Thoracic aorta (tissue), 2 donors: ENCODE measurements at places on chromosomes 16 and 17.
A peak's percentile ranks its signal among the peaks of the same experiment; 100 is the strongest.

DNA sequence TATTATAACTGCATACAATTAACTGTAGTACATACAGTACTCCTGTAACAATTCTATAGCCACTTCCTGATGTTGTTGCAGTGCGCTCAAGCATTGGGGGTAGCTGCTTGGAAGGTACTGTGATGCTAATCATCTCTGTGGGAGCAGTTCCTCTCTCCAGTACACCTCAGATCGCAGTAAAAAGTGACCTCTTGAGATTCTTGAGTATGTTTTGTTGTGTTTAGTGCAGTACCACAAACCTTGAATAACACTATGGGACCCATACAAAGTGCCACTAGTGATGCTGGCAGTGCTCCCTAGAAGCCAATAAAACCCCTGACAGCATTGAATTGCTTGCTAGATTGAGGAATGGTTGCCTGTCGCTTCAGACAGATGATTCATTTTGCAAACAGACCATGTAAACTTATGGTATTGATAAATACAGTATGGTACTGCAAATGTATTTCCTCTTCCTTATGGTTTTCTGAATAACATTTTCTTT, 193.0 kb downstream of the SPECC1 start:
- H3K27me3 ChIP-seq = no peaks in the 10 kb centered on the region
- peaks cover 25% of the 10 kb centered on the region for H3K4me1 ChIP-seq
- H3K36me3 ChIP-seq = no peaks in the 10 kb centered on the region
- no peak overlapping the region for H3K4me3 ChIP-seq
- no peak for DNase-seq
- H3K27ac ChIP-seq = no peak overlapping the region

GRCh38 chr16:62573466-62573865, 537.2 kb upstream of the CDH8 start:
- no peak overlapping the region for H3K27ac ChIP-seq
- H3K27me3 ChIP-seq = no peaks in the 10 kb centered on the region
- no peak overlapping the region for H3K4me3 ChIP-seq
- no peaks in the 10 kb centered on the region for H3K36me3 ChIP-seq
- no peaks in the 10 kb centered on the region for H3K4me1 ChIP-seq

GRCh38 chr17:7932949-7933348, 943 bp downstream of the CNTROB start:
- H3K36me3 ChIP-seq = peaks cover 10% of the 10 kb centered on the region
- peak overlapping the region; percentile 72 for H3K27ac ChIP-seq
- no peaks in the 10 kb centered on the region for H3K27me3 ChIP-seq
- H3K4me1 ChIP-seq = peaks cover 14% of the 10 kb centered on the region

DNA sequence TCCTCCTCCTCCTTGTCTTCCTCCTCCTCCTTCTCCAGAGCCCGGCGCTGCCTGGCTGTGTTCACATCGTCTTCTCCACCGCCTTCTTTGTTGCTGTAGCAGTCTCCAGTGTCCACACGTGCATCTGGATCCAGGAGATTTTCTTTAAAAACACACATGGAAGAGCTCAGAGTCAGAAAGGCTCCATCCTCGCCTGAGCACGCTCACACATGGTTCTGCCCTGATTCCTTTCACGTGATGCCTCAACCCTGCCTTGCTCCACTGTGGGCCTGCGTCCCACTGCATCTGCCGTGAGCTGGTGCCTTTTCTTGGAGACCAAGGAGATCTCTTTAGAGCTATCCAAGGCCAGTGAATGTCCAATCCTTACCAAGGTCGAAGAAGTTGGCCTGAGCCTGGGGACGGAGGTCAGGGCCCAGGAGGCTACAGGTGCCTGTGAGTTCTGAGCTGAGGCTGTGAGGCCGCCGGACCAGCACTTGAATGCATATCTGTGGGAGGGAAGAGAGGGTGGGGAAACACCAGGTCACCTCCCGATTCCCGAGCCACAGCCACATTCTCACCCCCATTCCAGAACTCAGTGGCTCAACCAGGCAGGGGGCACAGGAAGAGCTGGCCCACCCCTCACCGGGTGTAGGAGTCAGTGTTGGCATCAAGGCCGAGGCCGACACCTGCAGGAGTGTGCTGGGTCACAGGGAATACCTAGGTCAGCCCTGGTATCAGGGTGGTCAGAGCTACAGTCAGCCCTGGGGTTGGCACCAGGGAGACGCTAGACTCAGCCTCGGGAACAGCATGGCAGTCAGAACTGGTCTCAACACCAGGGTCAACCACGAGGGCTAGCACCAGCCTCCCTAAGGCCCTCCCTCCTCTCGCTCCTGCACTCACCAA, 37.6 kb downstream of the HASPIN start:
- H3K4me3 ChIP-seq = no peak overlapping the region
- H3K27me3 ChIP-seq = no peaks in the 10 kb centered on the region
- no peaks in the 10 kb centered on the region for H3K36me3 ChIP-seq
- H3K4me1 ChIP-seq = no peaks in the 10 kb centered on the region
- no peak for DNase-seq

GRCh38 chr16:29943846-29944799, 17.8 kb upstream of the TMEM219 start:
- no peaks in the 10 kb centered on the region for H3K4me1 ChIP-seq
- H3K36me3 ChIP-seq = no peaks in the 10 kb centered on the region
- no peak overlapping the region for H3K27ac ChIP-seq
- no peaks in the 10 kb centered on the region for H3K27me3 ChIP-seq
- H3K4me3 ChIP-seq = no peak overlapping the region

- H3K36me3 ChIP-seq = no peaks in the 10 kb centered on the region
Observed at GRCh38 chr16:52407778-52408177, 139.2 kb downstream of the TOX3 start.

- no peak for DNase-seq
- no peak overlapping the region for H3K27ac ChIP-seq
Observed at GRCh38 chr16:14095883-14096551, 24.9 kb downstream of the MRTFB start.

GRCh38 chr17:48127371-48128051, 19.9 kb downstream of the SNX11 start:
- H3K4me1 ChIP-seq = no peaks in the 10 kb centered on the region
- peaks cover 7% of the 10 kb centered on the region for H3K36me3 ChIP-seq
- DNase-seq = no peak
- H3K4me3 ChIP-seq = no peak overlapping the region
- H3K27ac ChIP-seq = no peak overlapping the region
- H3K27me3 ChIP-seq = no peaks in the 10 kb centered on the region

DNA sequence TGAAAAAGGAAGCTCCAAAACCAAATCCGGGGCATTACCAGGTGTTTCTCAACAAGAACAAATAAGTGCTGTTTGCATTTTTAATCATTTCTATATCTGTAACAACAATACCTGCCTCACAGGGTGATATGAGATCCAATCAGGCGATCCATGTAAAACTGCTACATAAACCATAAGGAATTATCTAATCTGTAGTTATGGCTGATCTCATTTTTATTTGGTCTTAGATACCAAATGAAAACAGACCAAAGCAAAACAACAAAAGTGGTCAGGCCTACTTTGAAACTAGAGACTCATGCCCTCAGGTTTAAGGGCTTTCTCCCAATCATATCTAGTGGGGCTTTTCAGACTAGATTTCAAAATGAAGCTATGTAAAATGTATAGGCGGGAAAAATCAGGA, 28.3 kb downstream of the XPO6 start:
- H3K4me1 ChIP-seq = peaks cover 46% of the 10 kb centered on the region
- no peaks in the 10 kb centered on the region for H3K27me3 ChIP-seq
- H3K27ac ChIP-seq = no peak overlapping the region
- no peak overlapping the region for H3K4me3 ChIP-seq
- peaks cover 2% of the 10 kb centered on the region for H3K36me3 ChIP-seq

- no peaks in the 10 kb centered on the region for H3K27me3 ChIP-seq
- H3K36me3 ChIP-seq = no peaks in the 10 kb centered on the region
- no peaks in the 10 kb centered on the region for H3K4me1 ChIP-seq
- no peak overlapping the region for H3K4me3 ChIP-seq
- no peak for DNase-seq
Observed at GRCh38 chr17:60557805-60558204, 31.8 kb upstream of the APPBP2 start.

GRCh38 chr17:50128441-50129352, 1.3 kb downstream of the SAMD14 start:
- H3K4me3 ChIP-seq = peak overlapping the region; percentile 73
- no peaks in the 10 kb centered on the region for H3K27me3 ChIP-seq
- H3K27ac ChIP-seq = no peak overlapping the region
- DNase-seq = no peak

DNA sequence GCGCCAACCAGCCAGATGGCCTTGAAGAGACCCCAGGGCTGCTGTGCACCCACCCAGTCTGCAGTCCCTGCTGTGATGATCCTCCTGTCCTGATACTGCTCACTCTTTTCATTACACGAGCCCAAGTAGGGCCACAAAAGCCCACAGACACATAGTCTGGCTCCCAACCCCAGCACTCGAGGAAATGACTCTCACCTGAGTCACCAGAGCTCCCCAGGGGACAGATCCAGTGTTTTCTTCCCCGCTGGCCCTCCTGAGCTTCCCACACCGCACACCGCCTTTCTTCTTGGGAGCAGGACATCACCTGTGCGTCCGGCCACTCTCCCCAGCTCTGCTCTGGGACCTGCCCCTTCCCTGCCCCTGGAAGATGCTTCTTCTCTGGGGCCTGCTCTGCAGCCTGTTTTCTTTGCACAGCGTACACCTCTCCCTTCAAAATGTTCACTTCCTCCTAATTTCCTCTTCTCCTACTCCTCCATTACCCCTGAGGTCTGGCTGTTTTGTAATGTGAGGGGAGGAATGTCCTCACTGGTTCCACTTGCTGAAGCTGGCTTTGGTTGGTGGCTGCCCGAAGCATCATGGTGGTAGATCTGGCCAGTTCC, 2.0 kb upstream of the SCN4A start:
- no peaks in the 10 kb centered on the region for H3K36me3 ChIP-seq
- no peaks in the 10 kb centered on the region for H3K4me1 ChIP-seq
- H3K27ac ChIP-seq = no peak overlapping the region
- no peak overlapping the region for H3K4me3 ChIP-seq
- no peaks in the 10 kb centered on the region for H3K27me3 ChIP-seq
- no peak for DNase-seq

- no peaks in the 10 kb centered on the region for H3K4me1 ChIP-seq
- H3K27ac ChIP-seq = no peak overlapping the region
- DNase-seq = no peak
- no peaks in the 10 kb centered on the region for H3K27me3 ChIP-seq
- no peak overlapping the region for H3K4me3 ChIP-seq
Observed at GRCh38 chr16:4783251-4783950, 4.7 kb downstream of the SEPTIN12 start.

DNA sequence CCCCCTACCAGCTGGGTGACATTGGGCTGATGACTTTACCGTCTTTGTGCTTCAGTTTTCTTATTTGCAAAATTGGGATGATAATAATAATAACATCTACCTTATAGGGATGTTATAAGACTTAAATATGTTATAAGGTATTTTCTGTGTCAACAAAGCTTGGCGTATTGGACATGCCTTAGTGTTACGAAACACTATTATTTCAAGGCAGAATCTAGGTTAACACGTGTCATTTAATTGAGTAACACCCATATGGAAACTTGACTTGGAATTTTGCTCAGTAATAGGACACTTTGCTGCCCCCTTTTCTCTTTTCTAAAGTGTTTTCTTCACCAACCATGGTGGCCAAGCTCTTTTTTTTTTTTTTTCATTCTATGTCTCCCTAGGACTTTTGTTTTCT, 294.2 kb upstream of the SALL1 start:
- no peak overlapping the region for H3K4me3 ChIP-seq
- H3K36me3 ChIP-seq = no peaks in the 10 kb centered on the region
- no peak for DNase-seq
- H3K4me1 ChIP-seq = no peaks in the 10 kb centered on the region
- H3K27ac ChIP-seq = no peak overlapping the region
- no peaks in the 10 kb centered on the region for H3K27me3 ChIP-seq
